Activated CD8-positive, alpha-beta T cell treated with anti-CD3 and anti-CD28 coated beads, Interleukin-2, amount 10 ng/mL, durations not matched to agents 7 days and 5 days (primary cell): ENCODE measurements at places on chromosomes 3 and 15. TPM values are rescaled to one million over a fixed set of nuclear protein-coding genes. Genes with fewer than 3 reads are reported as not detected.

Gene KBTBD8
- 10.8 TPM for total RNA-seq

Gene TTLL13
- not detected for total RNA-seq

DNA sequence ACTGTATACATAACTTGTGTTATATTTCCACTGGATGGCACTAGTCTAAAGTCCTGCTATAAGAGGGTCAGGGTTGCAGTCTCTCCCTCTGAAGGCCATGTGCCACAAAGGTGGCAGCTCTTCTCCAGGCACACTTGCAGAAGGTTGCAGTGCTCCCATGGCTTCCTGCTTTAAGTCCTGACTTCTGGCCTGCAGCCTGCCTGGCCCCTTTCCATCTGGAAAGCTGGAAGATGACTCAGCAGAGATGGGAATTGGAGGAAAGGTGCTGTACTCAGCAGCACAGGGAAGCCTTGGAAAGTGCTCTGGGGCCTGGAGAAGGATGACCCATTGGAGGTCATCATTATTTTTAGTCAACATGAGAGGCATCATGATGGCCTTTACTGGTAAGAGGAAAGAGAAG lies 40.9 kb upstream of the MRPL3 start:
- DNase-seq, result no peak

Gene C3orf85
- not detected for total RNA-seq

Gene PSTPIP1
- total RNA-seq, result 212 TPM

GRCh38 chr15:72958634-72959033 lies 93.6 kb upstream of the NEO1 start:
- no peak for DNase-seq

Gene CCDC39
- not detected for total RNA-seq

DNA sequence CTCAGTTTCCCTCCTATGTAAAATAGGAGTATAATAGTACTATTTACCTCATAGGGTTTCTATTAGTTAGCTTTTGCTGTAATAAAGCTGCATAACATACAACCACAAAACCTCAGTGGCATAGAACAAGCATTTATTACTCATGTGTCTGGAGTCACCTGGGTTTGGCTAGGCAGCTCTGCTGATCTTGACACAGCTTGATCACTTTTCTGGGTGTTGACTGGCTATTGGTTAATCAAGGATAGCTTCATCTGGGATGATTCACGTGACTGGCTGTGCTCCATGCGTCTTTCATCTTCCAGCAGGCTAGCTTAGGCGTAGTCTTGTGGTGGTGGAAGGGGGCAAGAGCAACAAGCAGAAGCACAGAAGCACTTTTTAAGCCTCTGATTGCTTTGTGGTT lies 112.6 kb downstream of the SQOR start:
- DNase-seq, result no peak

Gene TRIM59
- total RNA-seq, result 53.5 TPM

Gene TRNT1
- total RNA-seq, result 33.4 TPM

- no peak for DNase-seq
Observed at GRCh38 chr3:8870134-8870533, 93.1 kb downstream of the RAD18 start.

DNA sequence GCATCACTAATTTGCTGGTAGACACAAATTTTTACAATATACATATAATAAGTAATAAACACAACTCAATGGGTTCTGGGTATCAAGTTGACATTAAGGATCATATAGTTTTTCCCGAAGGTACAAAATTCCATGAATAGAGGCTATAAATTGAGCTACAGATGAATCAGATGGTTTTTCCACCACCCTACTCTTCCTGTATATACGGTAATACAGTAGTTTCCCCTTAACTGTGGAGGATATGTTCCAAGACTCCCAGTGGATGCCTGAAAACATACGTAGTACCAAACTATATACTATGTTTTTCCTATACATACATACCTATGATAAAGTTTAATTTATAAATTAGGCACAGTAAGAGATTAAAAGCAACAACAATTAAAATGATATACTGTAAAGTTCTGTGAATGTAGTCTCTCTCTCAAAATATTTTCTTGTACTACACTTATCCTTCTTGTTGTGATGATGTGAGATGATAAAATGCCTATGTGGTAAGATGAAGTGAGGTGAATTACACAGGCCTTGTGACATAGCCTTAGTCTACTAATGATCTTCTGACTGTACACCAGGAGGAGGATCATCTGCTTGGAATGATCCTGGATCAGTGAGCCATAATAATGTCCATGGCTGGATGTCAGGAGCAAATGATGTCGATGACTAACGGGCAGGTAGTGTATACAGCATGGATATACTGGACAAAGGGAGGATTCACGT lies 116.7 kb downstream of the NR1I2 start:
- no peak for DNase-seq

Gene CLSTN2
- not detected for total RNA-seq

DNA sequence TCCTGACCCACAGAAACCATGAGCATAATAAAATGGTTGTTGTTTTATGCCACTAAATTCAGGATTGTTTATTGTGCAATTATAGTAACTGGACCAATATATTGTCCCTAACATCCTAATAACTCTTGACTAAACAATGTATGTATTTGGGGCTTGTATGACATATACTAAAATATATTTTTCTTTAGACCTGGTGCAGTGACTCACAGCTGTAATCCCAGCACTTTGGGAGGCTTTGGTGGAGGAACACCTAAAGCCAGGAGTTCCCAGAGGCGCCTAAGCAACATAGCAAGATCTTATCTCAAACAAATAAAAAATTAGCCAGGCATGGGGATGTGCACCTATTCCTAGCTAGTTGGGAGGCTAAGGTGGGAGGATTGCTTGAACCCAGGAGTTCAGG lies 180.4 kb downstream of the SUCNR1 start:
- no peak for DNase-seq

- no peak for DNase-seq
Observed at GRCh38 chr3:23821858-23822257, 16.1 kb downstream of the UBE2E1 start.

DNA sequence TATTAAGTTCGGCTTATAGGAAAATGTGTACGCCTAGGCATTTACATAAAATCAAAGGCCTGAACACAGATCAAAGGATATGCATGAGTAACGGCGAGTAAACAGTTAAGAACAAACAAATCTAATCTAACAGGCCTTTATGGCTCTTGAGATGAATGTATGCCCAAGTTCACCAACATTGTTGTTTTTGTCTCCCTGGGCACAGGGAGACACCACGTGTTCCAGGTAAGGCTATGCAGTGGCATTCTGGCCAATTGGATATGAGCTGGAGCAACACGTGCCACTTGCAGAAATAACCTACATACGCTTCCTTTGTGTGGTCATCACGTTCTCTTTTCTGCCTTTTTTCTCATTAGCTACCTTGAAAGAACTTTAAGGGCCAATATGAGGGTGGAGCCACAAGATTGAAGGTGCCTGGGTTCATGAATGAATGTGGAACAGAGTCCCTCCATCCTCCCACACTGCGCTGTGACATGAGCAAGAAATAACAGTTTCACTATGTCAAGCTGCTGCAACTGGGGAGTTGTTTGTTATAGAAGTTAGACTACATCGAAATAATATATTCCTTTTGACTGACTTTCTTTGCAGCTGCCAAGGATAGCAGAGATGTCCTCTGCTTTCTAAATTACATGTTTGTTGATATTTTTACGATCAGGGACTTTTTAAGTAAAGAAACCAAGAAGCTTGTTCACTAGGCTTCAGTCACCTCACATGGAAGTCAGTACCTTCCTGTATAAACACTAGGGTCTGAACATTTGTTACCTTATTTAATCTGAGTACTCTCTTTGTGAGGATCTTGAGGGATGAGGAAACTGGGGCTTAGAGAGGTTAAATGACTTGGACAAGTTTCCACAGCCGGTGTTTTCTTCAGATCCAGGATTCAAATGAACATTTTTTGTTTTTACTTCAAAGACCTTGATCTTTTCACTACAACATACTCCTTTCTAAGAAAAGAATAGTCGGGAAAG lies 427.5 kb upstream of the TBL1XR1 start:
- no peak for DNase-seq

Gene FRMD4B
- 8.2 TPM for total RNA-seq

- DNase-seq, result no peak
Observed at GRCh38 chr3:12991861-12992281, 81.4 kb downstream of the IQSEC1 start.

Gene RBP2
- not detected for total RNA-seq

DNA sequence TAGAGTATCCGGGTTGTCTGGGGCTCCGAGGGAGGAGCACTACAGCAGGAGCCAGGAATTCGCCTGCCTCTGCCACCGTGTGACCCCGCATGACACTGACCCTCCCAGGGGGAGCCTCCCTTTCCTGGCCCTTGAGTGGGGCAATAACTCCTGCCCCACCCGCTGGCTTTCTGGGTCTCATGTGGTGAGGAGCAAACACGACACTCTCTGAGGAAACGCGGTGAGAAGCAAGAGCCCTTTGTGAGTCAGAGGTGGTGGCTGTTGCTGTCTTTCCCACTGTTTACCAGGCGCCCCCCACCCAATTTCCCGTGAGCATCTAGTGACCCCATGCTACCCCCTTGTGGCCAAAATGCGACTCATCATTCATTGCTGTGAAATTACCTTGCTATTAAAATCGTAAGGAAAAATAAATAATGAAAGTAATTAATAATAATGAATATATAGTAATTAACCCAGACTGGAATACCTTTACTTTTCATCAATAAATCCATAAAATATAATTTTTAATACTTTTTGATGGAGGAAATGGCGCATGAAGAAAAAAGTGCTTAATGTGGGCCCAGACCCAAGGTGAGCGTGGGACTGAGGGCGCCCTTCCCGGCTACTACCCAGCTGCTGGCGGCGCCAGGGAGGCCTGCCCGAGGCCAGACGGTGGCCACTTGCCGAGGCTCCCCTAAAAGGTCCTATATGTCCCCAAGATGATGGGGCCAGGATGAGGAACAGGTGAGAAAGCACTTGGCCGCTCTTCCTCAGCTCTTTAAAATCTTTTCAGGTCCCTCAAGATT lies 29.3 kb downstream of the CCNL1 start:
- DNase-seq, result peak; percentile 78

Gene ZNF80
- total RNA-seq, result 0.71 TPM

DNA sequence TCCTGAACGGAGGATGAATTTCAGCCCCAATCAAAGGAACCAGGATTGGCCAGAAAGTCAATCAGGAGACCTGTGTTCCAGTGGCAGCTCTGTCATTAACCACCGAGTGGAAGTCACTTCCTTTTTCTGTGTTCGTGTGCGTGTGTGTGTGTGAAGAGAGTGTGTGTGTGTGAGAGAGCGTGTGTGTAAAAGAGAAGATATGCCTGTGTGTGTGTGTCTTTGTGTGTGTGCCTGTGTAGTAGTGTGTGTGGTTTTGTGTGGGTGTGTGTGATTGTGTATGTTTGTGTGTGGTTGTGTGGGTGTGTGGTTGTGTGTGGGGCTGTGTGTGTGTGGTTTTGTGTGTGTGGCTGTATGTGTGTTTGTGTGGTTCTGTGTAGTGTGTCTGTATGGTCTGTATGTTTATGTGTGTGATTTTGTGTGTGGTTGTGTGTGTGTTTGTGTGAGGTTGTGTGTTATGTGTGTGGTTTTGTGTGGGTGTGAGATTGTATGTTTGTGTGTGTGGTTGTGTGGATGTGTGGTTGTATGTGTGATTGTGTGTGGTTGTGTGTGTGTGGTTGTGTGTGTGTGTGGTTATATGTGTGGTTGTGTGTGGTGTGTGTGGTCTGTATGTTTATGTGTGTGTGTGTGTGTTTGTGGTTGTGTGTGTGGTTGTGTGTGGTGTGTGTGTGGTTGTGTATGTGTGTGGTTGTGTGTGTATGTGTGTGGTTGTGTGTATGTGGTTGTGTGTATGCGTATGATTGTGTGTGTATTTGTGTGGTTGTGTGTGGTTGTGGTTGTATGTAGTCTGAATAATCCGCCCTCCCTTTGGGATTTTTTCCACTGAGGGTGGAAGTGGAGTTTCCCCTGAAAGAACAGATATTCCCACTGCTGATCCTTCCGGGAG lies 314.4 kb downstream of the SHQ1 start:
- no peak for DNase-seq

DNA sequence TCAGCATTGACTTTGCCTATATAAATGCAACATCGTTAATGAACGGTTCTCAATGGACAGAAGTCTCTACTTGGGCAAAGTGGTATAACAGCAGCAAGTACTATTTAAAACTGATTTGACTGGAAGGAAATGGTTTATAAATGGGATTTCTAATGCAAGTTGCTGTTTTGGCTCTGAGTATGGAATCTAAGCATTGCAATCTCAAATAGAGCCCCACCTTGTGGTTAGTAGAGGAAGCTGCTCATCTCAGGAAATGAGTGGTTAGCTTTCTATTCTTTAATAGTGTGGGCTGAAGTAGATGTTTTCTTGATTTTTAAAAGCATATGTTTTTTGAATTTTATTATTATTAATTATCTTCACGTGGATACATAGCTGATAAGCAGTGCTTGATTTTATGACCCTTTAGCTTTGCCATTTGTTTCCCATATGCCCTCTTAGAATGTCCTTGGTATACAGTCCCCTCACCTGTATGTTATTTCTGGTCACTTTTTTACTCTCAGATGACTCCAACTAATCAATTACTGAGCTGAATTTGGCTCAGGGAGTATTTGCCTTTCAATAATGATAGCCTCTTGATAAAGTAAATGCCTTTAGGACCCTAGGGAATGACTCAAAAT lies 67.1 kb downstream of the OXSM start:
- peak; percentile 28 for DNase-seq

Gene UQCC5
- total RNA-seq, result 15.1 TPM

- DNase-seq, result no peak
Observed at GRCh38 chr15:47477341-47477740, 240.0 kb upstream of the SEMA6D start.

DNA sequence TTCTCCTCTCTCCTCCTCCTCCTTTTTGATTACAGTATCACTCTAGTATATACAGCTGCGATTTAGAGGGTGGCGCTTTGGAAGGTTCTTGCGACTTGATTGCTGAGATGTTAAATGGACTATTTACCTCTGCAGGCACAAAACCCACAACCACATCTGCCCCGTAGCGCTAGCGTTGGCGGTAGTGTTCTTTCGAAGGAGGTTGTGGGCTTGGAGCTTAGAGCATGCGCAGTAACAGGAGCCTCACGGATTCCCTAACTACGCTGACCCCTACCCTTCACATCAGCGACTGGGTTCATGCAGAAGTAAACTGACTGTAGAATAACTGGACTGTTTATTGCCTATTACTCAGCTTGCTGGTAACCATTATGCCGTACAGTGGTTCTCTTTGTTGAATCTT lies 58.0 kb downstream of the CGGBP1 start:
- DNase-seq, result peak; percentile 32

Gene ATP1B3
- 108 TPM for total RNA-seq

DNA sequence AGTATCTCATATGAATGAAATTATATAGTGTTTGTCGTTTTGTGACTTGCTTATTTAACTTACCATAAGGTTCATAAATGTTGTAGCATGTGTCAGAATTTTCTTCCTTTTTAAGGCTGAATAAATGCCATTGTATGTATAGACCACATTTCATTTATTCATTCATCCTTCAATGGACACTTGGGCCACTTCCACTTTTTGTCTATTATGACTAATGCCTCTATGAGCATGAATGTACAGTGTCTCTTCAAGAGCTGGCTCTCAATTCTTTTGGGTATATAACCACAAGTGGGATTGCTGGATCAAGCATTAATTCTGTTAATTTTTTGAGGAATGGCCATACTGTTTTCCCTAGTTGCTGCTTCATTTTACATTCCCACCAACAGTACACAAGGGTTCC lies 156.1 kb downstream of the VPS8 start:
- no peak for DNase-seq
